ENCODE measurements at places on chromosomes 13 and 19.

GRCh38 chr13:109684084-109684823 lies 102.1 kb downstream of the IRS2 start:
- DNase-seq = no peak

DNA sequence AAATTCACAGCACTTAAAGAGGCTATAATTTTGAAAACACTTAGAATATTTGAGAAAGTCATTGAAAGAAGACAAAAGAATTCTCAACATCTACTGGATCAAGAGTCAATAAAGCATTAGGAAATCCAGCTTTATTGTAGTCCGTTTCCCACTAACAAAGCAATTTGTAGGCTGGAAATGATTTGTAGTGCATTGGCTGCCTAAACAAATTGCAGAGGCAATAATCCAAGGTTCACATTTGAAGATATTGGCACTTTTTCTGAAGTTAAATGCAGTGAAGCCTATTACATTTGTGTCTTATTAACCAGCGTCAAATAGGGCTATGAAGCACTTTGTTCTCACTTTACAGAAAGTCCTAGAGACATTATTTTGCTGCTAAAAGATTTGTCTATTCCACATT lies 848.1 kb upstream of the SLITRK1 start:
- DNase-seq = no peak

DNA sequence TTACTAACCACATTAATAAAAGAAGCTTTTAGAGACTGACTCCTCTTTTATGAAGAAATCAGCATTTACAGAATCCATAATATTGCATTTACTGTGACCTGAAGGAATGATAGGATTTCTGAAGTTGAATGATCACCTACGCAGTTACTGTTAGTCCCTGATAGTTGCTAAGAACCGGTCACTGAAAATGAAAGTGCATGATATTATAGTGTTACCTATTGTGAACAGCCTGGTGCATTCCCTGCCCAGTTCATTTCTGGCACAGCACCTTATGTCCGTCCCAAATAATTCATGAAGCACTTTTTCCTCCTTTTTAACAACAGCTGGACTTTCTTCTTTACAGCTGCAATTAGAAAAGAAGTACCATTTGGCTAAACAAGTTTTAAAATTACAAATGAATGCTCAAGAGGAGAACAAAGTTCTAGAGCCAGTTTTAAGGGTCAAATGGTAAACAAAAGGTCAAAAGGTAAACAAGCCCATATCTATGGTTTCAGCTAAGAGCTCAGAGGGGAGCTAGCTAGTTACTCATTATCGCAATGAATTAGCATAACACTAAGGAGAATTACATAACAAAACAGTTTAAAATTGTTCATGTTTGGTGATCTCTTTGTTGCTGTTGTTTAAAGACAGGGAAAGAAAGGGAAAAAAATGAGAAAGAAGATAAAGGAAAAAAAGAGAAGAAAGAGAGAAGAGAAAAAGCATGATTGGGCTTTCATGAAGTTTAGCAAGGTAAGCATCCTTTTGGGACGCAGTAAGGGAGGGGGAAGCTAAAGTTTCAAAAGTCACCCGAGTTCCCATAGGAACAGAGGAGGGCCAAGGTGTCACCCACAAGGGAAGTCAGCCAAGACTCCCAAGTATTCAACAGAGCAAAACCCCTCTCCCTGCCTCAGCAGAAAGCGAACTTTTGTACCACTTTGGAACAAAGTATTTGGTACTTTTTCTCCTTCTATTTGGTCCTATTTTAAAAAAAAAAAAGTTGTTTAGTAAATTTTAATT lies 50.2 kb downstream of the FLT3 start:
- DNase-seq = no peak

- DNase-seq = no peak
These were observed 4.0 kb downstream of the DDX39A start for GRCh38 chr19:14414926-14415690.

- DNase-seq = no peak
These were observed 1.3 kb downstream of the MAN2B1 start for GRCh38 chr19:12665281-12665573.

DNA sequence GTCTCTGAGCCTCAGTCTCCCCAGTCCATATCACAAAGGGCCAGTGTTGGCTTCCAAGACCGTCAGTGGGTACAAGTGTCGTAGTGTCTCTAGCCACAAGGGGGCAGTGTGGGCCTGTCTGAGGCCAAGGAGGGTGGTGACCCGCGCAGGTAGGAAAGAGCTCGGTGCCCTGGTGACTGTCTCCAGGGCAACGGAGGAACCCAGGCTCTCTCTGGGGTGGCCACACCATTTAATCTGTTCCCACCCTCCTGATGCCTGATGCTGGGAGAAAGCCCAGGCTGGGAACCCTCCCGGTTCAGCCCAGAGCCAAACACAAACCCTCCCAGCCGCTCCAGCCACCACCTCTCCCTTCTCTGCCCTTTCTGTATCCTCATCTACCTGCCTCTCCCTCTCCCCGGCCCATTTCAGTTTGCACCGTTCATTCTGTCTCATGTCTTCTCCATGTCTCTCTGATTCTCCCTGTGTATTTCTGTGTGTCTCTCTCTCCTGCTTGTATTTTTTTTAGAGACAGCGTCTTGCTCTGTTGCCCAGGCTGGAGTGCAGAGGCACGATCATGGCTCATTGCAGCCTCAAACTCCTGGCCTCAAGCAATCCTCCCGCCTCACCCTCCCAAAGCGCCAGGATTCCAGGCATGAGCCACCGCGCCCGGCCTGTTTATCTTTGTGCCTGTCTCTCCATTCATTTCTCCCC lies 17.5 kb upstream of the MEIS3 start:
- no peak for DNase-seq

GRCh38 chr13:74920361-74920760 lies 561.6 kb downstream of the TBC1D4 start:
- no peak for DNase-seq

GRCh38 chr13:50584856-50585580 lies 258.5 kb downstream of the DLEU7 start:
- DNase-seq = no peak

DNA sequence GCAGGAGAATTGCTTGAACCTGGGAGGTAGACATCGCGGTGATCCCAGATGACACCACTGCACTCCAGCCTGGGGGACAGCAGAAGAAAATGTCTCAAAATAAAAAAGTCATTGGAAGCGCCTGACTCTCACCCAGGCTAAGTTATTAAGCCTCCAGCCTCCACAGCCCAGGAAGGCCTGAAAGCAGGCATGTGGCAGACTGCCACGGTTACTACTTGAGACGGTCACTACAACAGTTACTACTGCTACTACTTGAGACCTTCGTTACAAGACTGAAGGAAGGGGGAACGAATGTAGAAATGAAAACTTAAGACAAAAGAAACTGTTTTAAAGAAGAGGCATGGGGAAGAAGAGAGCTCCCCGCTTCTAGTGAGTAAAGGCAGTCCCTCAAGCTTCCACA lies 9.6 kb downstream of the PRR22 start:
- DNase-seq = no peak

DNA sequence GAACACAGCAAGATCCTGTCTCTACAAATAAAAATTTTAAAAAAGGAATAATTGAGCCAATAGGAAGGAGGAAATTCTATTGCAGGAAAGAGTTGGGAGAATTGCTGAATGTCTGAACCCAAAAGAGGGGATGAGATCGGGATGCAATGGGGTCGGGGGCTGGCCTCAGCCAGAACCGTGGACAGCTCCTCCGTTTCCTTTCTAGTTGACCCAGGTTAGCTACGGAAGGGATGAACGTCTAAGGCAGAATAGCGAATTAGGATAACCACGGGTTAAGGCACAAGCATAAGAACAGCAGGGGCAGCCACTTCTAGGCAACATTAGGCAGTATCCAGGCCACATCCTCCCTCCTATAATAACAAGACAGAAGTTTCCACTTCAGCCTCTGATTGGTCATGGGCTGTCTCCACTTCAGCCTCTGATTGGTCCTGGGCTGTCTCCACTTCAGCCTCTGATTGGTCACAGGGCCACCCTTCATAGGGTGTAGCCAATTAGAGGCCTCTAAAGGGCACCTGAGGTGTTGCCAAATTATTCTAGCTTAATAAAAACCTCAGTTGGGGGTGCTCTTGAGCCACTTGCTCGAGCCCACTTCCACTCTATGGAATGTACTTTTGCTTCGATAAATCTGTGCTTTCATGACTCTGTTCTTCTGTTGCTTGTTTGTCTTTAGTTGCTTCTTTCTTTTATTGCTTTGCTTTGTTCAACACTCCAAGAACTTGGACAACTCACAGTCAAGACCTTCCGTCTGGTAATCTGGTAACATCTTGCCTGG lies 24.9 kb upstream of the TPM4 start:
- no peak for DNase-seq

- no peak for DNase-seq
These were observed 200 bp downstream of the MLLT1 start for GRCh38 chr19:6279620-6279930.

DNA sequence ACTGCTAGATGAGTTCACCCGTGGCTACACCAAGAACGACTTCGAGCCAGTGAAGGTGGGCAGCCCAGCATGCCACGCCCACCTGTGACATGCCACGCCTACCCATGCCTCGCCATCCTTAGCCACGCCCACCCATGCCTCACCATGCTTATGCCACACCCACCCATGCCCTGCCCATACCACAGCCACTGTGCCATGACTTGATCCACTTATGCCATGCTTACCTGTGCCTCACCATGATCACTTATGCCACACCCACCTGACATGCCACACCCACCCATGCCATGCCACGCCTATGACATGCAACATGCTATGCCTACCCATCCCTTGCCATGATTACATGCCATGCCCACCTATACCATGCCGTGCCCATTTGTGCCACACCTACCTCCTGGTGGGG lies 12.9 kb upstream of the USE1 start:
- no peak for DNase-seq

- DNase-seq = no peak
These were observed 197.2 kb downstream of the NUFIP1 start for GRCh38 chr13:44792096-44792495.

- no peak for DNase-seq
These were observed 140.1 kb downstream of the RGCC start for GRCh38 chr13:41597348-41598041.

DNA sequence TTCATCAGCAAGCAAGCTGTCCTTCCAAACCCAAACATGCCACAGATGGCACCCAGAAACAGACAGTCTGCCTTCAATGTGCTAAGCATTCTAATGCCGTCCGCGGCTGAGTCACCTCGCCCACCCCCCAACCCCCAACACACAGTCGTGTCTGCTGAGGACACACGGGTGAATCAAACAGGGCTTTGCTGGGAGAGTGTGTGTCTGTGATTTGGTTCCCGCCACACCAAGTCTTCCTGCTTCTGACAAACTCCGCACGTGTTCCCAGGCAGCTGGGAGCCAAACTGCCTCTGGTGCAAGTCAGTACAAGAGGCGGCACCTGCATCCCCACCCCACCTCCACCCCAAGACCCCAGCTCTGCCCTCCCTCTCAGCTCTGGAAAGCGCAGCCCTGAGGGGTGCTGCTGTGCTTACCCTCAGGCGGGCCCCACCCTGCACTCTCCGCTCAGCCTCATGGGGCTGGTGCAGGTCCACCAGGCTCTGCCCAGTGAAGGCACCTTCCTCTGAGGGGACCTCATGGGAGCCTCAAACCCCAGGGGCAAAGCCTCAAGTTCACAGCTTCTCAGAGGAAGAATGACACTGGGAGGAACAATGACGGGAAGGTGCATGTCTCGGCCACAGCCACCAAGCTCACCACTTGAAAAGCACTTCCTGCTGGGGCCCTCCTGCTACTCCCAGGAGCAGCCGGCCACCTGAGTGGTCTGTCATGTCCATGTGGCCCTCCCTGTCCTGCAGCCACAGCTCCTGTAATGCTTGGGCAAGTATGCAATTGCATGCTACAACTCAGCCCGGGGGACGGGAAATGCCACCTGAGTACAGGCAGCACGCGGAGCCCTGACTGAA lies 15.0 kb upstream of the SLC35E1 start:
- DNase-seq = no peak

GRCh38 chr19:39307822-39308530 lies 11.8 kb downstream of the IFNL1 start:
- DNase-seq = no peak

DNA sequence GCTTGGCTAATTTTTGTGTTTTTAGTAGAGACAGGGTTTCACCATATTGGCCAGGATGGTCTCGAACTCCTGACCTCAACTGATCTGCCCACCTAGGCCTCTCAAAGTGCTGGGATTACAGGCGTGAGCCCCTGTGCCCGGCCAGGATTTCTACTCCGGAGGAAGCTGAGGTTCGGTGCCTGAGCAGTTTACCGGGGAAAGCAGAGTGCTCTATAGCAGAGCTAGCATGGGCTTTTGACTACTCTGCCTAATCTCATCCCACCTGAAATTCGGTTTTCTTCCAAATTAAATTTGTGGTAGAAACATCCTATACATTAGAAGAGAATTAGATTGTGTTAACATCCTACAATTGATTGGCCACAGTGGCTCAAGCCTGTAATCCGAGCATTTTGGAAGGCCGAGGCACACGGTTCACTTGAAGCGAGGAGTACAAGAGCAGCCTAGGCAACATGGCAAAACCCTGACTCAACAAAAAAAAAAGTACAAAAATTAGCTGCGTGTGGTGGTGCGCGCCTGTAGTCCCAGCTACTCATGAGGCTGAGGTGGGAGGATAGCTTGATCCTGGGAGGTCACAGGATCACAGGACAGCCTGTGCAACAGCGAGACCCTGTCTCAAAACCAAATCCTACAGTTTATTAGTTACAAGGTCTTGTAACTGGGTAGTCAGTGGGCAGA lies 1.6 kb downstream of the RPL13A start:
- DNase-seq = no peak

GRCh38 chr13:111114362-111115060 lies 599 bp upstream of the ARHGEF7 start:
- no peak for DNase-seq

- DNase-seq = no peak
These were observed 2.7 kb downstream of the SYDE1 start for GRCh38 chr19:15109768-15110417.

- no peak for DNase-seq
These were observed 33.0 kb downstream of the KCTD4 start for GRCh38 chr13:45167611-45168554.

- no peak for DNase-seq
These were observed 2.0 kb downstream of the ZSCAN1 start for GRCh38 chr19:58035863-58036262.

DNA sequence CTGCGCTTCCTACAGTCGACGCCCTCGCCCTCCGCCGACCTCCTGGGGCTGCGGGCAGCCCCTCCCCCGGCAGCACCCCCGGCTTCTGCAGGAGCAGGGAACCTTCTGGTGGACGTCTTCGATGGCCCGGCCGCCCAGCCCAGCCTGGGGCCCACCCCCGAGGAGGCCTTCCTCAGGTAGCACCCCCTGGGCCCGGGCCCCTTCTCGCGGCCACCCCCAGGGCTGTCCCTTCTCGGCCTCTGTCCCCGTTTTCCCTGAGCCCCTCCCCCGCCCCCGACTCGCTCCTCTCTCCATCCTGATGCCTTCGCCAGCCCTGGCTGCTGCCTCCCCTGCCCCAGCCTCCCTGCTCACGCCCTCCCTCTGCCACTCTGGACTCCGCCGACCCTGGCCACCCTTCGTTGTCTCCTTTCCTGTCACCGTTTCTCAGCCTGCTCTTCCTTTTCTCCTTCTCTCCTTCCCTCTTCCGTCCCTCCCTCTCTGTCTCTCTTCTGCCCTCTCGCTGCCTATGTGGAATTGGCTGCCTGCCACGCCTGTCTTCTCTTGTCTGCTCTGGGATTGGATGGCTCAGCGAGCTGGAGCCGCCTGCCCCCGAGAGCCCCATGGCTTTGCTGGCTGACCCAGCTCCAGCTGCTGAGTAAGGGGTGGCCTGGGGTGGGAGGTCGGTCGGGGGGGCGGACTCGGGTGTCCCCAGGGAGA lies 11.0 kb downstream of the FUZ start:
- peak; percentile 75 for DNase-seq

- DNase-seq = peak; percentile 40
These were observed 830 bp downstream of the NEK5 start for GRCh38 chr13:52127783-52128702.

- DNase-seq = no peak
These were observed 85.1 kb downstream of the RNASEH2B start for GRCh38 chr13:50994651-50995050.

- DNase-seq = no peak
These were observed 8.2 kb upstream of the PCDH9 start for GRCh38 chr13:67238277-67238859.
